ENCODE measurements at places on chromosomes 7 and 10.
A peak's percentile ranks its signal among the peaks of the same experiment; 100 is the strongest.

GRCh38 chr10:113381416-113381815 lies 171.4 kb upstream of the HABP2 start:
- H3K27me3 ChIP-seq = peaks cover 49% of the 10 kb centered on the region
- no peak overlapping the region for H3K27ac ChIP-seq

GRCh38 chr10:26543567-26544306 lies 105.6 kb downstream of the APBB1IP start:
- H3K4me3 ChIP-seq = no peak overlapping the region
- peaks cover 61% of the 10 kb centered on the region for H3K36me3 ChIP-seq
- H3K27me3 ChIP-seq = no peaks in the 10 kb centered on the region
- peak overlapping the region; percentile 64 for H3K27ac ChIP-seq
- H3K4me1 ChIP-seq = peaks cover 21% of the 10 kb centered on the region

GRCh38 chr7:115410972-115411686 lies 489.2 kb downstream of the MDFIC start:
- no peaks in the 10 kb centered on the region for H3K4me1 ChIP-seq
- DNase-seq = no peak
- no peaks in the 10 kb centered on the region for H3K36me3 ChIP-seq
- no peaks in the 10 kb centered on the region for H3K27me3 ChIP-seq

DNA sequence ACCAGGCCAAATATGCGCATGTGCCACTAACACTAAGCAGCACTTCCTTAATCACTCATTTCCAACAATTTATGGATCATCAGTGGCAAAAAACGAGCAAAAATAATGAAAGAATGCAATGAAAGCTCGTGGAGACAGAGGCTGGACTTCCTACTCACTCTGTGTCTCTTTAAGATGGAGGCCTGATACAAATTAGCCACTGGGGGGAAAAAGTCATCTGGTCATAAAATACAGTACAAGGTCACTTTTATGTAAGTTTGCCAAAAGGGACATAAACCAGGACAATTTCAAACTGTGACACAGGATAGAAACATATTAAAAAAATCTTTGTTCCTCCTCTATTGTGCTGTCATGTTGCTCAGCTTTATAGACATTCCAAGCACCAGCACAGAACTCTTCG lies 101.7 kb downstream of the LMBR1 start:
- no peaks in the 10 kb centered on the region for H3K27me3 ChIP-seq
- DNase-seq = no peak
- H3K27ac ChIP-seq = no peak overlapping the region
- no peak overlapping the region for H3K4me3 ChIP-seq

DNA sequence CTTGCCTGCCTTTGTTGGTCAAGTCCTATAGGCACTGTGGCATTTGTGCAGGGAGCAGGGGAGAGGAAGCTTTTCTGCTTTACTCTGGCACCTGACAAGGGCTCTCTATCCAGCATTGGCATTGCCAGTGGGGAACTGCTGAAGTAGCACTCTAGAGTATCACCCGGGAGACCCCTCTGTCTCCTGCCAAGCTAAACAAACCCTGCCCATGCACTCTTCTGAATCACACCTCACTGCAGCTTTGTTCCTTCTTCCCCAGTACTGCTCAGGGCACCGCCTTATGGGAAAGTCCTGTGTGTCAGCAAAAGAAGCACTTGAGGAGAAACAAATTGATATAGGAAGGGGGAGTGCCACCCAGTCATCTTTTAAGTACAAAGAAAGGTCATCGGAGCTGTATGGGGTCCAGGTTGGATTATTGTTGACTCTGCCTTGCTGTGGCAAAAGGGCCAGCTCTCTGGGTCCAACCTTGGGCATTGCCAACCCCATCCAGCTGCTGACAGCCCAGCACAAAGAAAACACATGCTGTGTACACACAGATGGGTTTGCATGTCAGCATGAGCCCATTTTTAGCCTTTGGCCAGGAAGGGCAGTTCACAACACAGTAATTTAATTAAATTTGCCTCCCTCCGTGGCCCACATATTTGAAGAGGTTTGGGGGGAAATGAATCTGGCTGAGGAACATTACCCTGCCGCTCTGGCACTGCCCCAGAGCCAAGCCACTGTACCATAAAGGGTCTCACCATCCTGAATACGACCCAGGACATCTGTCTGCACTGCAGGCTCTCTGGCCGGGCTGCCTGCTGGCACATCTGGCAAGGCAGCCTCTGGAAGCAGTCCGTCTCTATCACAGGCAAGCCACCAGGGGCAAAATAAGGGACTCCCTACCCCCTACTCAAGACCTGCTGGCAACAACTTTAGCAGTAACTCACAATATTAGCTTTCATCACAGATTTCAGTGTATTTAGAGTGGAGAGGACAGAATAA lies 13.1 kb downstream of the LRRC4 start:
- H3K4me1 ChIP-seq = peaks cover 7% of the 10 kb centered on the region
- no peak overlapping the region for H3K27ac ChIP-seq
- no peaks in the 10 kb centered on the region for H3K27me3 ChIP-seq
- H3K36me3 ChIP-seq = peaks cover 6% of the 10 kb centered on the region
- no peak for DNase-seq
- H3K4me3 ChIP-seq = no peak overlapping the region

DNA sequence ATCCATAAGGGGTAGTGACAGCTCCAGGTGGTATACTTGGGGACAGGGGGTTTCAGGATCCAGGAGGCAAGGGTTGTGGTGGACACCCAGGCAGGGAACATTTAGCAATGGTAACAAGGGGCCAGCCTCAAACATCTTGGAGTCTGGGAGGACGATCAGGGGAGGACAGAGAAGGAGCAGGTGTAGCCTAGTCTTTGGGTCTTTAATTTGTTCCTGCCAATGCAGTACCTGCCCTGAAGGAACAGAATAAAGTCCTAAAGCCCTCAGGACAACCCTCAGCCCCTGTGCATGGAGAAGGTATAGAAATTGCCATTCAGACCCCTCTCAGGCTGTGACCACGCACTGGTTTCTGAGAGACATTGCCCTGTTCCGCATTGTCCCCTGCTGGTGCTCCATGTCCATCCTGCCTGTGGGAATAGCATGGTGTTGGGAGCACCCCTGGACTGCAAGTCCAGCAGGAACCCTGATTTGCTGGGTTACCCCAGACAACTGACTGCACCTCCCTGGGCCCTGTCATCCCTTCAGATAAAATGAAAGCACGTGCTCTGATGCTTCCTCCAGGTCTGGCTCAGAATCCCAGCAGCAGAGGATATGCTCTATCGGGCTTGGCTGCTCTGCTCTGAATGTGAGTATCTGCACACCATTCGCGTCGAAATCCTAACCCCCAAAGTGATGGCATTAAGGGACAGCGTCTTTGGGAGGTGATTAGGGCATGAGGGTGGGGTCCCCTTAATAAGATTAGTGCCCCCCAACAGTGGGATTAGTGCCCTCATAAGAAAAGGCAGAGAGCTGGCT lies 24.2 kb downstream of the DDC start:
- peaks cover 2% of the 10 kb centered on the region for H3K27me3 ChIP-seq
- DNase-seq = no peak
- H3K4me3 ChIP-seq = no peak overlapping the region
- no peaks in the 10 kb centered on the region for H3K36me3 ChIP-seq
- H3K27ac ChIP-seq = no peak overlapping the region
- H3K4me1 ChIP-seq = peaks cover 6% of the 10 kb centered on the region

DNA sequence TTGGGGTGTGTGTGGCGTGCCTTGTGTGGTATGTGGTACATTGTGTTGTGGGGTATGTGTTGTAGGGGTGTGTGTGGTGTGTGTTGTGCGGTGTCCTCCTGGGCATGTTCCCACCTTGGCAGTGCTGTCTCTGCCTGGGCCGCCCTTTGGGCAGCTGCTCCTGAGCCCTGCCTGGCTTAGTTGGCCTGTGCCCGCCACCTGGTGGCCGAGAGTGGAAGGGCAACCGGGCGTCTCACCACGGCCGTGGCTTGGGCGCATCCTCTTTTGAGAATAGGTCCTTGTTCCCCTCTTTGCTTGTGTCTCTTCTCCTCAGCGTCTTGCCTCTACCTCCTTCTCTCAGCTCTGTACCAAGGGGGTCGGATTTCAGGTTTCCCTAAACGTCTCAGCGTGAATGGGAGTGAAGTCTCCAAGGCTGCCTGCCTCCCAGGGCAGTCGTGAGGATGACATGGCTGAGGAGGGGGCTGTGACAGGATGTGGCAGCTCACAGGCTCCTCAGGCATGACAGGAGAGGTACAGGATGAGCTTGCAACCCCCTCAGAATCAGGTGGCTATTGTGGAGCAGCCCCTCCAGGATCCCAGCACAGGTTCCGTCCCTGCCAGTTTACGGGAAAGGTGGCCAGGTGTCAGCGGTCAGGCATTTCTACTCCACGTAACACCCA lies 98.4 kb upstream of the PODXL start:
- no peak overlapping the region for H3K4me3 ChIP-seq
- no peaks in the 10 kb centered on the region for H3K4me1 ChIP-seq
- H3K36me3 ChIP-seq = no peaks in the 10 kb centered on the region
- DNase-seq = peak; percentile 68
- no peak overlapping the region for H3K27ac ChIP-seq

GRCh38 chr7:132941428-132941827 lies 140.5 kb downstream of the CHCHD3 start:
- H3K27ac ChIP-seq = no peak overlapping the region
- no peak for DNase-seq
- H3K4me3 ChIP-seq = no peak overlapping the region

GRCh38 chr7:44733708-44734481 lies 14.8 kb upstream of the ZMIZ2 start:
- H3K27ac ChIP-seq = no peak overlapping the region
- no peaks in the 10 kb centered on the region for H3K36me3 ChIP-seq
- no peaks in the 10 kb centered on the region for H3K27me3 ChIP-seq
- no peak for DNase-seq
- no peak overlapping the region for H3K4me3 ChIP-seq

- H3K36me3 ChIP-seq = no peaks in the 10 kb centered on the region
- DNase-seq = no peak
- H3K4me3 ChIP-seq = no peak overlapping the region
- no peak overlapping the region for H3K27ac ChIP-seq
- H3K4me1 ChIP-seq = no peaks in the 10 kb centered on the region
Measured at GRCh38 chr7:82481499-82482097, 38.0 kb upstream of the CACNA2D1 start.

GRCh38 chr10:129609551-129609950 lies 142.5 kb downstream of the MGMT start:
- no peak overlapping the region for H3K4me3 ChIP-seq
- H3K27me3 ChIP-seq = no peaks in the 10 kb centered on the region
- H3K27ac ChIP-seq = no peak overlapping the region
- DNase-seq = no peak
- H3K4me1 ChIP-seq = no peaks in the 10 kb centered on the region

DNA sequence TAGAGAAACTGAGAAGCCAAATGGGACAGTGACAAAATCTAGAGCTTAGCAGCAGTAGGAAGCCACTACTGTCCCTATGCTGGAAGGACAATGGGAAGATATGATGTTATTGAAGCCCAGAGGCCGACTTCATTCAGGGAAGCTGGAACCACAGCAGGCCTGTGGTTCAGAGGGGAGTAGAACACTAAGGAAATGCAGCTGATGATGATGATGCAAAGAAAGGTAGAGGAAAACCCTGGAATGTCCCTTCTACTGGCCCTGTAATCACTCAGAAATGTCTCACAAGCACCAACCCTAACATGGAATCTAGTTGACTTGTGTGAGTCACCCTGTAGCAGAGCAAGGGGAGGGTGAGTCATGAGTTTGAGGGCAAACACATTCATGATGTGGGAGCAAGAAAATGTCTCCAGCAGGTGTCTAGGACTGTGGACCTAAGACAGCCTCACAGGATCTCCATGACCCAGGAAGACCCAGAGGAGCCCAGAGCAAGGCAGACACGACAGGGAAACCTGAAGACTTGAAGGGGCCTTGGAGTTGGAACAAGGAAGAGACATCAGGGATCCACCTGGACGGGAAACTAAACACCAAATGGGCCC lies 37.0 kb upstream of the LRRC17 start:
- peaks cover 25% of the 10 kb centered on the region for H3K4me1 ChIP-seq
- H3K27me3 ChIP-seq = peaks cover 12% of the 10 kb centered on the region
- H3K36me3 ChIP-seq = no peaks in the 10 kb centered on the region
- no peak overlapping the region for H3K4me3 ChIP-seq
- peak; percentile 52 for DNase-seq
- H3K27ac ChIP-seq = no peak overlapping the region

DNA sequence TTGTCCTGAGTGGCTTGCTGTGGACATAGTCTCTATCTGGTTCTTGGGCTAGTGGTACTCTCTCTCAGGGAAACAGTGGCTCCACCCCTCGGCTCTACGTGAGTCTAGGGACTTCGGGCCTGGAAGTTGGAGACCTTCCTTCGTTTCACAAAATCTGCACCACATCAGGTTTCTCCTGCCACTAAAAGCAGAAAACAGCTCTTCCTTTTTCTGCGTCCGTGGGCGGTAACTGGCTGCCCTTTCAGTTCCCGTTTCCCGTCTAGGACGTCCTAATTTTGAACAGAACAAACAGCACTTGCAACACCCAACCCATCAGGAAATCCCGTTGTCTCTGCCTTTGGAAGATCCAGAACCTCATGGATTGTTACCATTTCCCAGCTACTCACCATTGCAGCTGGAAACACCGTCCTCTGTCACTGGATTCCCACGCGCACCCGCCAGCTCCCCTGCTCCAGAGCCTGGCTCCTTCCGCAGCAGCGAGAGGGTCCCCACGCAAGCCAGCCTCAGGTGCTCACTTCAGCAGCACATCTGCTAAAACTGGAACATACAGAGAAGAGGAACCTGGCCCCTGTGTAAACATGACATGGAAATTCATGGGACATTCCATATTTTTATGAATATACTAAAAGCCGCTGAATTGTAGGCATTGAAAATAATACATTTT lies 311.4 kb upstream of the AKR1E2 start:
- no peak overlapping the region for H3K27ac ChIP-seq
- no peak for DNase-seq
- peaks cover 18% of the 10 kb centered on the region for H3K27me3 ChIP-seq
- H3K4me3 ChIP-seq = no peak overlapping the region
- peaks cover 5% of the 10 kb centered on the region for H3K4me1 ChIP-seq

All from T-helper 2 cell treated with Interferon-gamma antibody and Interleukin-4, amounts not matched to agents 5 μg/mL and 100 μg/mL, for 36 hours (primary cell).